GM23338 (cell line): ENCODE measurements at places on chromosomes 16 and 17. TPM values are rescaled to one million over a fixed set of nuclear protein-coding genes. Genes with fewer than 3 reads are reported as not detected.

DNA sequence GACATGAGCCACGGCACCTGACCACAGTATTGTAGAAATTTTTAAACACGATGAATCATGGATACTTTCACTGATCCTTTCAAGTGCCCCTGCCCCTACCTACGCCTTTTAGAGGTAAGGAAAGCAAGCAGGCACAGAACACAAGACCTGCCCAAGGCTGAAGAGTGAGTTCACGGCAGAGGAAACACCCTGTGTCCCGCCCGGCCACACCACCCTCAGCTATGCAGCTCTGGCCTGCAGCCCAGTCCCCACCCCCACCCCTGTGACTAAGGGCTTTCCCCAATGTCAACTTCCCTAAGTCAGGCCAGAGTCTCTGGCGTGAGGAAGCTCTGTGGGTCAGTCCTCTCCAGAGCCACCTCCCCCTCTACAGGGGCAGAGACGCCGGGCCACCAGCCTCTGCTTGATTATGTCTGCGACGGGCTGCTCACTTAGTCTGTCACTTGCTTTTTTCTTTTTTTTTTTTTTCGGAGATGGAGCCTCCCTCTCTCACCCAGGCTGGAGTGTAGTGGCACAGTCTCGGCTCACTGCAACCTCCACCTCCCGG is 8.4 kb downstream of the SLC16A5 start:
- peak; percentile 57 for DNase-seq
- H3K36me3 ChIP-seq: no peaks in the 10 kb centered on the region
- no peaks in the 10 kb centered on the region for H3K27me3 ChIP-seq
- no peak overlapping the region for H3K4me3 ChIP-seq

DNA sequence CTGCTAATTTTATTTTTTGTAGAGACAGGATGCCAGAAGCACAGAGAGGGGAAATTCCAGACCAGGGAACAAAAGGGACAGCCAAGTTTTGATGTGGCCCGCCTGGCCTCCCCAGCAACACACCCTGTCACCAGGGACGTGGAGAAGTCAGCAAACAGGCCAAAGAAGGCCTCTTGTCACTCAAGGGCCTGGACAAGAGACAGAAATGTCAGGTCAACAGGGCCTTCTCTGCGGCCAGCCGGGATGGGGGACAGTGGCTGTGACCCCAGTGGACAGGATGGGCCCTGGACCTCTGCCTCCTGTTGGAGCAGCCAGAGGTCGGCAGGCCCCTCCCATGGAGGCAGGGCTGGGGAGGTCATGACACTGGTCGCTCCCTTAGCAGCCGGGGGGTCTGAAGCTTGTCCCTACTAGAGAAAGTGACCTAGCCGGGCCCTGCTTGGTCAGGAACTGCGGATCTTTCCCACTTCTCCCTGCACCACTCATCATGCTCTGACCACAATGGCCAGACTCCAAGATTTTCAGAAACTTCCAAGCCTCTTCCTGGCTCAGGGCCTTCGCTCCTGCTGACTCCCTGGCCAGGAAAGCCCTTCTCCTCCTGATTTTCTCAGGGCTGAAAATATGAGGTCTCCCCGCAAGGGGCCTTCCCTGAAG is 9.2 kb upstream of the TVP23A start:
- H3K27ac ChIP-seq: no peak overlapping the region
- no peaks in the 10 kb centered on the region for H3K27me3 ChIP-seq
- no peaks in the 10 kb centered on the region for H3K4me1 ChIP-seq
- no peak overlapping the region for H3K4me3 ChIP-seq

- peaks cover 49% of the 10 kb centered on the region for H3K36me3 ChIP-seq
- H3K27ac ChIP-seq: 0 out of 2 replicates have a peak overlapping the region, but pooled peaks have one; percentile 63
- H3K4me1 ChIP-seq: peaks cover 8% of the 10 kb centered on the region; the same call in 1 of the 2 replicates
- H3K4me3 ChIP-seq: no peak overlapping the region
Measured at GRCh38 chr17:76054112-76054476, 18.2 kb downstream of the SRP68 start.

Gene NPIPB9
- total RNA-seq: 6.2 and 9.9 TPM in 2 replicates

Gene GAS7
- total RNA-seq: 7.5 and 10.7 TPM in 2 replicates

Gene TBC1D26
- 0.23 and 2.8 TPM in 2 replicates for total RNA-seq

Gene SLC5A11
- total RNA-seq: 0.07 TPM in 1 of 2 replicates, not detected in the other

Gene TEKT1
- not detected in 2 replicates for total RNA-seq

Gene SEZ6L2
- total RNA-seq: 55.8 and 71.9 TPM in 2 replicates
